ENCODE measurements at places on chromosomes 5 and 9.

GRCh38 chr5:16013334-16014065 lies 166.1 kb downstream of the MARCHF11 start:
- DNase-seq: no peak

DNA sequence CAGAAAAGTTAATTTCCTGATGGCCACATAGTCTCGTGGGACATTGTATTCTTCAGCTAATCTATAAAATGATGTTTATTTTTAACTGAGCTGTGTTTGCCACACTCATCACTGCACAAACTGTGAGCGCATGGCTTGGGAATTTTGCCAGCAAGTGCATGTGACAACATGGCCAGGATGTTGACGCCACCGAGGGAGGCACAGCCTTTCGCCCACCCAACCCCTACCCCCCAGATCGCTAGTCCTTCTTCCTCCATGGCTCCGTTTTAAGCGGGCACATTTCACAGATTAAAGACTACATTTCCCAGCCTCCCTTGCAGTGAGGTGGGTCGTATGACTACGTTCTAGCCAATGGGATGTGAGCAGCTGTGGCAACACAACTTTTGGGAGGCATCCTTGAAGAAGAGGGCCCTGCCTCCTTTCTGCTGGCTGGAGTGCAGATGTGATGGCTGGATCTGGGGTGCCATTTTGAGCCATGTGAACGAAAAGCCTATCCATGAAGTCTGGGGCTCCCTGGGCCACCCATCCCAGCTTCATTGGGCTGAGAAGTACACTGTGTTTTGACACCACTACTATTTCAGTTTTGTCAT lies 7.9 kb downstream of the NRARP start:
- DNase-seq: no peak

DNA sequence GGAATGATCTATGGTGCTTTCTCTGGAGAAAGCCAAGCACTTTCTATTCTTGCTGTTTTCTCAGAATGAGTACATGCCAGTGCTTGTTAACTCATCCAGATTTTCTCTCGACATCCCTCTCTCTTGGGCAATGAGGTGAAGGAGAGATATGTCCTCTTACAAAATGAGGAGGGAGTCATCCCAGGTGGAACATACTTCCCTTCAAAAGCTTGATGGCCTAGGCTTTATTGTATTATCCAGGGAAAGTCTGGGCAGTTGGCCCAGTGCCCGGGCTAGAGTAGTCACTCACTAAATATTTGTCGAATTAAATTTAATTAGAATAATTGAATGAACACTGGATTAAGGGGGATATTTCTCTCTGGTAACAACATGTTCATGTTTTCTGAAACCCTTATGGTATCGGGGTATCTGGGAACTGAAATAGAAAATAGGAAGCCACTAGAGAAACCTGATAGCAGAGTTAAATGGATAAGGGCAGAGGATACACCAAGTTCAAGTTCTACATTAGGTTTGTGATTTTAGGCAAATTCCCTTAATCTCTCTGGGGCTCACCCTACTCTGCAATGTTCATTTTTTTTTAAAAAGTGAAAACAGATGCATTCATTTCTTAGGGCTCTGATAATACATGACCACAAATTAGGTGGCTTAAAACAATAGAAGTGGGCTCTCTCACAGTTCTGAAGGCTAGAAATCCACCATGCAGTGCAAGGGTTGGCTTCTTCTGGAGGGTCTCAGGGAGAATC lies 99.6 kb downstream of the LIFR start:
- no peak for DNase-seq

- DNase-seq: no peak
Measured at GRCh38 chr9:137021979-137022661, 5.9 kb downstream of the ABCA2 start.

DNA sequence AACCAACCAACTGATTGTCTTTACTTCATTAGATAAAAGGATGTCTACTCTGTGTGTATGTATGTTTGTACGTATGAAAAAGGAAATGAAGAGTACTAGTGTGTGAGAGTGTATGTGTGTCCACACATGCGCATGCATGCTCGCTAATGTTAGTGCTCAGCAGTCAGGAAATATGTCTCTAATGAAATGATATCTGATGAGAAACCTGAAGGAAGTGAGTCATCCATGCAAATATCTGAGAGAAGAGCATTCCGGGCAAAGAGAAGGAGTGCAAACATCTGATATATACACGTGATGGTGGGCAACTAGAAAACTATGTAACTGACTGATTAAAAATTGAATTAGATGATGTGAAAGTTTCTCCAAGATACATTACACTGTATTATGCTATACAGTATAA lies 29.6 kb upstream of the UGCG start:
- no peak for DNase-seq
